Urinary bladder (tissue), 4 donors: ENCODE measurements at places on chromosomes 13 and 19. TPM values are rescaled to one million over a fixed set of nuclear protein-coding genes. Genes with fewer than 3 reads are reported as not detected.
A peak's percentile ranks its signal among the peaks of the same experiment; 100 is the strongest.

GRCh38 chr19:23116802-23117571, at the start of gene ZNF730:
Gene ZNF730, plus strand, starts transcription at chr19:23117025. Its CDS starts 149 bp downstream, at chr19:23117174.
- peak; percentile 40 for DNase-seq

DNA sequence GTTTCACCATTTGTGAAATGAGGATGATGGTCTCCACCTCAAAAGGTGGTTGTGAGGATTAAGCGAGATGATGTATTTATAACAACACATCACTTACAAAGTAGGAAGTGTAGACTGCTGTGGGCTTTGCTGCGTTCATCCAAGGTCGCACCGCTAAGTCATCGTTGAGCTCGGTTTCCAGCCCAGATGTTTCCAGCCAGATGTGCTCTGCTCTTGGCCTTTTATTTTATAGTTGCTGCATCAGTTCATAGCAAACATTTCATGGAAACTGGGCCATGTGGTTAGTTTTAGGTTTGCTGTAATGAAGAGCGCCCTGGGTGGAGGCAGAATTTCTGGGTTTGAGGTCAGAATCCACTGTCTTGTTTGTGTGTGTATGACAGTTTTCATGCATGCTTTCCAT, 76.5 kb upstream of the RNF113B start:
- no peak for DNase-seq

Gene PSMD8
- 102 TPM for total RNA-seq

Gene ZNF85
- 26.4 TPM for total RNA-seq

Gene CCDC70
- total RNA-seq = not detected

GRCh38 chr19:29482855-29483640, 42.7 kb upstream of the VSTM2B start:
- no peak for DNase-seq

- no peak for DNase-seq
Observed at GRCh38 chr13:59776924-59777690, 386.6 kb downstream of the DIAPH3 start.

Gene SPRED3
- total RNA-seq = 0.05 TPM

- no peak for DNase-seq
Observed at GRCh38 chr19:48329167-48329891, 4.0 kb downstream of the EMP3 start.

- DNase-seq = no peak
Observed at GRCh38 chr13:25151626-25152195, 20.4 kb downstream of the AMER2 start.
